ENCODE measurements at places on chromosomes 16 and 17.

DNA sequence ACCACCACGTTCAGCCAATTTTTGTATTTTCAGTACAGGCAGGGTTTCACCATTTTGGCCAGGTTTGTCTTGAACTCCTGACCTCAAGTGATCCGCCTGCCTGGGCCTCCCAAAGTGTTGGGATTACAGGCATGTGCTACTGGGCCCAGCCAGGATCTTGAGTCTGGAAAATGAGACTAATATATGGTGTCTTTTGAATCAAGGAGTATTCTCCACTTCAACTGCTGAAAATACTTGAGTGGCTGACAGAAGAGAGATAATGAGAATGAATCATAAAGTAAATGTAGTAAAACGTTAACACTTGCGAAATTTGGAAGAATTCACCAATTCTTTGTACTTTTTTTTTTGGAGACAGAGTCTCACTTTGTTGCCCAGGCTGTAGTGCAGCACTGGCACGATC lies 16.6 kb downstream of the SMYD4 start:
- no peak for DNase-seq

DNA sequence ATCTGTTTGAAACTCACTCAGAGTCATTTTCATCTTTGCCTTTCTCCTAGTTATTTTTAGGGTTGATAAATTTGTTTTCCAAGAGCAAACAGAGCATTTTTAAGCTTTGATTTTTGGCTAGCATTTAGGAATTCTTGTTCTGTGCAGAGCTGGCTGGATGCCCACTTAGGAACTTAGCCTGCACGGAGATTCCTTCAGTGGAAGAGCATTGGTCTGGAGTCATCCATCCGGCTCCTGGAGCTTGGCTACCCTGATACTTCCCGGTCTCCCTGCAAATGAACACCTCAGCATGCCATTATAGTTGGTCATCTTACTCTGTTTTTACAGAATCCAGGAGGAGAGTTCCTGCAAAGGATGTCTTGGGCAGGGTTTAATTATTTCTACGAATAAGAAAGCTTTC lies 57.1 kb downstream of the SPECC1 start:
- DNase-seq, result no peak

DNA sequence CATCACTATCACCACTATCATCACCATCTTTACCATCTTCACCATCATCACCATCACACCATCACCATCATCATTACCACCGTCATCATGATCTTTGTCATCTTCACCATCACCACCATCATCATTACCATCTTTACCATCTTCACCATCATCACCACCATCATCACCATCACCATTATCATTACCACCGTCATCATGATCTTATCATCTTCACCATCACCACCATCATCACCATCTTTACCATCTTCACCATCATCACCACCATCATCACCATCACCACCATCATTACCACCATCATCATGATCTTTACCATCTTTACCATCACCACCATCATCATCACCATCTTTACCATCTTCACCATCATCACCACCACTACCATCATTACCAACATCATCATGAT lies 10.2 kb upstream of the ZNF469 start:
- DNase-seq, result no peak

DNA sequence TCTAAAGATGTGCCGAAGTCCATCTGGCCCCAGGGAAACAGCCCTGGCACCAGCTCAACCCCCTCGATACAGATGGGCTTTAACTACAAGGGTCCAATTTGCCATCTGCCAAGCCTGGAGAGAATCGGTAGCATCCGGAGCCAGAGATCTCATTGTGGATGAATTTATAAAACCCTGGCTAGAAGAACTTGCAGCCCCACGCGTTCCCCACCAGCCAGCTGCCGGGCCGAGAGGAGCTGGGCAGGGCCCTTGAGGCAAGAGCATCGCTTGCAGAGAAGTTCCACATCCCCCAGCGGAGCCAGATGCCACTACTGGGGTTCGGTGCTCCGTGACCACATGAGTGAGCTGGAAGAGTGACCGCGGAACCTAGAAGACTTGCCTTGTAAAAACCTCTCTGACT lies 65.3 kb upstream of the NOL11 start:
- DNase-seq, result no peak

DNA sequence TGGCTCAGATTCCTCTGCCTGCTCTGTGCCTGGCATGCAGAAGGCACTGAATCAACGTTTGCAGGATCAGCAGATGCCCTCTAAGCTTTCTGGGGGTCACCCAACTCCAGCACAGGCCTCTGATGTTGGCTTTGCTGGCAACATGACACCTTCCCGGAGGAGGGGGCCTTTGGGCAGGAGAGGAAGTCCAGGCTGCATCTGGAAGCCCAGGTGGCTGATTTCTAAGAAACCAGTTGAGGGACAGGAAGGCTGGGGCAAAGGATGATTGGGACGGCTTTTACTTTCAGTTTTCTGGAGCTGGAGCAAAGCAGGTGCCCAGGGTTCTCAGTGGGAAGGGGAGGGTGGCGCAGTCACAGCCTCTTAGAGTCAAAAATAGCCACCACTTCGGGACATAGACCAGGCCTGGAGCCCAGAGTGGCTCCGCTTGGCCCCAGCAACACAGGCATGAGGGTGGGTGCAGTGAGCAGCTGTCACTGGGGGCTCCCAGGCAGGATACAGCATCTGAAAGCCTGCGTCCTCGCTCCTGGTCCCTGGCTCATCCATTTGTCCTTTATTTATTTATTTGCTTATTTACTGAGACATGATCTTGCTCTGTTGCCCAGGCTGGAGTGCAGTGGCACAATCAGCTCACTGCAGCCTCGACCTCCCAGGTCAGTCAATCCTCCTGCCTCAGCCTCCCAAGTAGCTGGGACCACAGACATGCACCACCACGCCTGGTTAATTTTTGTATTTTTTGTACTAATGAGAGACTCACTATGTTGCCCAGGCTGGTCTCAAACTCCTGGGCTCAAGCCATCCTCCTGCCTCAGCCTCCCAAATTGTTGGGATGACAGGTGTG lies 15.1 kb downstream of the SOCS1 start:
- DNase-seq, result no peak

DNA sequence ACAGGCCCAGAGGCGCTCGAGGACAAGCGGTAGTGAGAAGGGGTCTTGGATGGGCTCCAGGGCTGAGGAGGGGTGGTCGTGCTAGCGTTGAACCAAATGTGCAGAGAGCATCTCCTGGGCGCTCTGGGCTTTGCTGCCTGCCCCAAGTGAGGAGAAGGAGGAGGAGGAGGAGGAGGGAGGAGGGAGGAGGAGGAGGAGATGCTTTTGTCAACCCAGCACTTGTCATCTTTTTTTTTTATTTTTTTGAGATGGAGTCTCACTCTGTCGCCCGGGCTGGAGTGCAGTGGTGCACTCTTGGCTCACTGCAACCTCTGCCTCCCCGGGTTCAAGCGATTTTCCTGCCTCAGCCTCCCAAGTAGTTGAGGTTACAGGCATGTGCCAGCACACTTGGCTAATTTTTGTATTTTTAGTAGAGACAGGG lies 59.8 kb downstream of the PGS1 start:
- no peak for DNase-seq

DNA sequence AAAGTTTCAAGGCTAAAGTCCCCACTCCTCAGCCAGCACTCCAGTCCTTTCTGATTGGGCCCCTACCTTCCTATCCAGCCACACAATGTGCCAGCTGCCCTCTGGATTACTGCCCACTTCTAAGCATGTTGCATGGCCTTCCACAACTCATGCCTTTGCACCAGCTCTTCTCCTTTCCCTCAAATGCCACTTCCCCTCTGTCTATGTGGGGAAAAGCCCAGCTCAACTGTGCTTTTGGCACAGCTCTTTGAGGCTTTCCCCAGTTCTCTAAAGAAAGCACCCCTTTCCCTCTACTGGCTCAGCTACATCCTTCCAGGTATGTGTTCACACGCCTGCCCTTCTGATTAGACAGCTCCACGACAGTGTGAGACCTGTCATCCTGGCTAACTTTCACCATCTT lies 18.5 kb downstream of the GTF3C1 start:
- no peak for DNase-seq

- DNase-seq, result no peak
Observed at GRCh38 chr17:43143201-43143600, 18.0 kb upstream of the BRCA1 start.

GRCh38 chr17:8948462-8948861 lies 17.0 kb downstream of the PIK3R5 start:
- no peak for DNase-seq

Measured in stimulated activated CD8-positive, alpha-beta memory T cell treated with anti-CD3 and anti-CD28 coated beads, Interleukin-2, amount 100 ng/mL, for 1 hour (primary cell).